Stimulated activated CD8-positive, alpha-beta memory T cell treated with anti-CD3 and anti-CD28 coated beads, Interleukin-7, amount 100 ng/mL, for 4 hours (primary cell): ENCODE measurements at places on chromosomes 2 and 18.

- no peak for DNase-seq
Observed at GRCh38 chr2:113200236-113200635, 26.5 kb downstream of the PSD4 start.

DNA sequence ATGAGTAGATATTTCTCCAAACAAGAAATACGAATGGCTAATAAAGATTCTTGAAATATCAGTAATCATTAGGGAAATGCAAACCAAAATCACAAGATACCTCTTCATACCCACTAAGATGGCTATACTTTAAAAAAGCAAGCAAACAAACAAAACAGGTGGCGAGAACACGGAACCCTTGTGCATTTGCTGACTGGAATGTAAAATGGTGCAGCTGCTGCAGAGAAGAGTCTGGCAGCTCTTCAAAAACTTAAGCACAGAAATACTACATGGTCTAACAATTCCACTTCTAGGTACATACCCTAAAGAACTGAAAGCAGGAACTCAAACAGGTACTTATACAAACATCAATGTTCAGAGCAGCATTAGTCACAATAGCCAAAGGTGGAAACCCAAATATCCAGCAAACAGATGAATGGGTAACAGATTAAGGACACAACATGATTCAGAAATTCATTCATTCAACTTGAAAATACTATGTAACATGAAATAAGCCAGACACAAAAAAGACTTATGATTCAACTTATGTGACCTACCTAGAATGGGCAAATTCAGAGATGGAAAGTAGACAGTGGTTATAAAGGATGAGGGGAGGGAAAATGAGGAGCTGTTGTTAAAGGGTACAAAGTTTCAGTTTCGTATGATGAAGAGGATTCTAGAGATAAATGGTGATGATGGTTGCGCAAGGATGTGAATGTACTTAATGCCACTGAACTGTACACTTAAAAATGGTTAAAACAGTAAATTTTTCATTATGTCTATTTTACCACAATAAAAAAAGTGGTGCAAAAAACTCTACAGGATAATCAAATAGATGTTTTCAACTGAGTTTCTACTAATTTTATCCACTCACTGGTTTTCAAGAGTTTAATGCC lies 26.9 kb upstream of the GPR75 start:
- DNase-seq, result no peak

DNA sequence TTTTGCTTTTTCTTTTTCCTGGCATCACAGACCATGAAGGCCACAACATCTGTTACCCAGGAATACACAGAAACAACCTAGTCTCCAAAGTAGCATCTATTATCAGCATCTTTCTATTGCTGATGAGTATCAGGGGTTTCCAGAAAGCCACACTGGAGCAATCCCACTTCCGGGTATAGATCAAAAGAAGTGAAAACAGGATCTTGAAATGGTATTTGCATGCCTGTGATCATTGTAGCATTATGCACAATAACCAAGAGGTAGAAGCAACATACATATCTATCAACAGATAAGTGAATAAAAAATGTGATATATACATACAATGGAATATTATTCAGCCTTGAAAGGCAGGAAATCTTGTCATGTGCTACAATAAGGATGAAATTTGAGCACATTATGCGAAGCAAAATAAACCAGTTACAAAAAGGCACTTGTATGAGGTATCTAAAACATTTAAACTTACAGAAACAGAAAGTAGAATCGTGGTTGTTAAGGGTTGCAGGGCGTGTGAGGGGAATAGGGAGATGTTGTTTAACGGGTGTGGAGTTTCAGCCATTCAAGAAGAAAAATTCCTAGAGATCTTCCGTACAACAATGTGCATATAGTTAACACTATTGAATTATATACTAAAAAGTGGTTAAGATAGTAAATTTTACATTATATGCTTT lies 115.1 kb downstream of the KCNE4 start:
- DNase-seq, result no peak

GRCh38 chr2:113741091-113741490 lies 15.4 kb downstream of the SLC35F5 start:
- DNase-seq, result no peak

GRCh38 chr2:175431101-175431946 lies 249.8 kb upstream of the ATP5MC3 start:
- DNase-seq, result no peak

DNA sequence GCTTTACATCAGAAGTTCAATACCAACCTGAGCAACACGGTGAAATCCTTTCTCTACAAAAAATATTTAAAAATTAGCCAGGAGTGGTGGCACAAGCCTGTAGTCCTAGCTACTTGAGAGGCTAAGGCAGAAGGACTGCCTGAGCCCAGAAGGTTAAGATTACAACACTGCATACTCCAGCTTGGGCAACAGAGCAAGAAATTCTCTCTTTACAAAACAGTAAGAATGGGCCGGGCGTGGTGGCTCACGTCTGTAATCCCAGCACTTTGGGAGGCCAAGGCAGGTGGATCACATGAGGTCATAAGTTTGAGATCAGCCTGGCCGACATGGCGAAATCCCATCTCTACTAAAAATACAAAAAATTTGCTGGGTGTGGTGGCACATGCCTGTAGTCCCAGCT lies 113.2 kb downstream of the USP34 start:
- no peak for DNase-seq

DNA sequence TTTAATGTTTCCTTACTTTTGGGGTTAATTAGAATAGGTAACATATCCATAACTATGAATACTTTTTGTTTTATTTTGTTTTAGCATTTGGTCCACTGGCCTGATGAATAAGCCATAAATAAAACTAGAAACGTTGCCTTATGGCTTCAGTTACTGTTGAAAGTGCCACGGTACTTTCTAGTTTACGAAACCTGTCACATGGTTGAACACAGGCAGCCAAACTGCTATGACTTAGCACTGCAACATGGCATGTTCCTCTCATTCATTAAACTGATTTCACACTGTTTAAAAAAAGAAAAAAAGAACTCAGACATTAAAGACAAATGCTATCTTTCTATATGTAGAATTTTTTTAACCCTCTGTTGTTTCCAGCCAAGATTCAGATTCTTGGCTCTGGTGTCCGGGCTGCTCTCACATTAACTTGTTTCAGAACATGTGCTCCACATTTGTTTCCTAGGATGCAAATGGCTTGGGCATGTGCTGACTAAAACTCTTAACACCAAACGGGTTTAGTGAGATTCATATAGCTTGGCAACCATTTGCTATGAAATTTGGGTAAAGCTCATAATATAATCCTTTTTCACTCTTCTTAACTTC lies 323.9 kb upstream of the RND3 start:
- DNase-seq, result no peak

GRCh38 chr2:177053038-177053437 lies 159.6 kb upstream of the HNRNPA3 start:
- no peak for DNase-seq

DNA sequence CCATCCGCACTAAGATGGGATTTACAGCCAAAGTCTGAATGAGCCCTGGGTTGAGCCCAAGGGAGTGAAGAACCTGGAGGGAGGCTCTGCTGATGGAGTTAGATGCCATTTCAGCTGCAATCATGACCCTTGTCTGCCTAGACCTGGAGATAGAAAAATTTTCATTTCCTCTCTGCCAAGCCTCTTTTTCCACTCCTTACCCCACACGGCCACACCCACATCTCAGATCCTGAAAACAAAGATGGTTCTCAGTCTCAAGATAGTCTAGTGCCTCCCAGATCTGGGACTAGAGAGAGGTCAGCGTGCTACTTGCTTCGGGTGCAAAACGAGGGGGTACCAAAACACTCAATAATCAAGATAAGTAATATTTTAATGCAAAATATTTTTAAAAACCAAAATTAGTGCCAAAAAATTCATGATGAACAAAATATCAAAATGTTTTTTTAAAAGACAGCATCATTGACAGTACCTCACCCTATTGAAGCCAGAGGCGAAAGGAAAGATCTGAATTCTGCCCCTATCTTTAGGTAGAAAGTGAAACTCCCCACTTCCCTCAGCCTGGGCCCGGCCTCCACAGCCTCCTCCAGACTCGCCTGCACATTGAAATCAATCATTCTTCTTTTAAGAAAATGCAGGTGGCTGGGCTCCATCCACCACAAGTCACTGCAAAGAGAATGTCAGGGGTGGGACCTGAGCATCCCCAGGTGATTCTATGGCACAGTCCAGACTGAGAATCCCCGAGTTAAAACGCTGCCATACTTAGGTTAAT lies 57.8 kb upstream of the GPR45 start:
- no peak for DNase-seq

- DNase-seq, result no peak
Observed at GRCh38 chr18:26556573-26556972, 8.2 kb upstream of the KCTD1 start.

DNA sequence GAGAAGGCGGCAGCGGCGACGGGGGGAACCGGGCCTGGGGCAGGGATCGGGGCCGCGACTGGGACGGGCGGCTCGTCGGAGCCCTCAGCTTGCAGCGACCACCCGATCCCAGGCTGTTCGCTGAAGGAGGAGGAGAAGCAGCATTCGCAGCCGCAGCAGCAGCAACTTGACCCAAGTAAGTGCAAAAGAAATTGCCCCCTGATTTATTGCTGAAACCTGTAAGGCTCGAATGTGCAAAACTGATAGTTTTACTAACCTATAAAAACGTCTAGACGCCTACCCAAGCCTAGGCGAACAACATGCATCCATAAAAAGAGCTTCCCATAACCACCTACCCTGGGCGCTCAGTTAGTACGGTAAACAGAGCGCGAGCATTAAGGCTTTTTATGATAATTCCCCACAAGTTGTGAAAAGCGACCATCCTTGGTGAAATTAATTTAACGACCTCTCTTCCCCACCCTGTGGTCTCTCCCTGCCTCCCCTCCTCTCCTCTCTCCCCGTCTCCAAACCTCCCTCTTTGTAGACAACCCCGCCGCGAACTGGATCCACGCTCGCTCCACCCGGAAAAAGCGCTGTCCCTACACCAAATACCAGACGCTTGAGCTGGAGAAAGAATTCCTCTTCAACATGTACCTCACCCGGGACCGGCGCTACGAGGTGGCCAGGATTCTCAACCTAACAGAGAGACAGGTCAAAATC lies 1.0 kb downstream of the HOXD9 start:
- DNase-seq, result no peak

- DNase-seq, result no peak
Observed at GRCh38 chr2:23320058-23320457, 64.9 kb upstream of the KLHL29 start.

- no peak for DNase-seq
Observed at GRCh38 chr18:22829781-22830180, 103.3 kb upstream of the RBBP8 start.

GRCh38 chr18:7778181-7778580 lies 211.1 kb downstream of the PTPRM start:
- DNase-seq, result no peak

DNA sequence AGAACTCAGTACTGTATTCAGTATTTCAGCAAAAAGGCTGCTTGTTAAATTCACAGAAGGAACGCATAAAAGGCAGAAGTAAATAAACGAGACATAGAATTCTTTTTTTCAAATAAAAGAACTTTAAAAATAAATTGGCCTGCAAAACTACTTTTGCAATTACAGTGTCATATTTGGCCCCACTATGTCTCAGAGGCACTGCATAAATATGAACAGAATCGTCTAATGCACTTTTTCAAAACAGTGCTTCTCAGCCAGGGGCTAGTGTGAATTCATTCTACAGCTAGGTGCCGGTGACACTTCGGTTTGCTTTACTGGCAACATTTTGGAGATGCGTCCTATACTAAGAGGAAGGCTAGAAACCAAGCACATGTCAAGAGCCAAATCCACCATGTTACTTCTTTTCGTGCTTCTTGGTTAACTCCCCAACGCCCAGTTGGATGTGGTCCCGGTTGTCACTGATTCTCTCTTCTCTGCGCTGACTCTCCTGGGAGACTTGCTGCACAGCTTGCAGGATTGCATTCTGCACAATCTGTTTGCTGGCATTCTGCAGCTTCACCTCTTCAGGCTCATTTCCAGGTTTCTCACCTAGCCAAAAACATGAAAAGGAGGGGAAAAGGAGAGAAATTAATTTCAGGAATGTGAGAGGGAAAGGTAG lies 51.8 kb downstream of the AKAIN1 start:
- DNase-seq, result no peak

GRCh38 chr2:46955764-46956163 lies 40.2 kb upstream of the MCFD2 start:
- no peak for DNase-seq

DNA sequence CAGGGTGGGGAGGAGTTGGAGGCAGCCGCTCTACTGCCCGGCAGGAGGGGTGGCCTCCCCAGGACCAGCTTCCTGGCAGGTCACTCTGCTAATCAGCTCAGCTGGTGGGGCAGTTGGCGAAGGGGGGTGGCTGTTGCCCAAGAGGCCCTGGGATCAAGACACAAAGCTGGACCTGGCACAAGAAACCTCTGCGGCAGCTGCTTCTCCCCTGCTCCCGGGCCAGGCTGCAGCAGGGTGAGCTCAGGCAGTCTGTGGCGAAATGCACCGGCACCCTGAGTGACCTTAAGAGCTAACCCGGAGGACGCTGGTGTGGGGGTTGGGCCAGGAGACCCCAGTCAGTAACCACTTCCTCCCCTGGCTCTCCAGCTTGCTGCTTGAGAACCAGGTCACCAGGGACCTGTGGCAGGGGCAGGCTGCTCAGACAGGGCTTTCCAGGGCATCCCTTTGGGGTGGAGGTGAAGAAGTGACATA lies 31.1 kb downstream of the TOGARAM2 start:
- DNase-seq, result peak; percentile 40

DNA sequence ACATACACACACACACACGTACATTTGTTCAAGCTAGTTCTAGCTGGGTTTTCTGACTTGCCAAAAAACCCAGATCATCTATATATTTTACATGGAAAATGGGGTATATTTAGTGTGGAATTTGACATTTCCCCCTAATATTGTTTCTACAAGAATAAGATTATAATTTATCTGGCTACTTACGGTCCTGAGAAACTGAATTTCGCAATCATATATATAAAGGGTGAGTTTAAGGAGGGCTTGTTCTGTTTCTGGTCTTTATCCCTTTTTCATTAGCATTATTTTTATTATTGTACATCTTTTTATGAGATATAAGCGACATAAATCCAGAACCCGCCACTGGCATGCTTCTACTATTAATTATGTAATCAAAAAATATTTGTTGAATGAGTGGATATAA lies 528.9 kb downstream of the TMX3 start:
- no peak for DNase-seq

- no peak for DNase-seq
Observed at GRCh38 chr2:210452194-210452593, 24.4 kb downstream of the LANCL1 start.

DNA sequence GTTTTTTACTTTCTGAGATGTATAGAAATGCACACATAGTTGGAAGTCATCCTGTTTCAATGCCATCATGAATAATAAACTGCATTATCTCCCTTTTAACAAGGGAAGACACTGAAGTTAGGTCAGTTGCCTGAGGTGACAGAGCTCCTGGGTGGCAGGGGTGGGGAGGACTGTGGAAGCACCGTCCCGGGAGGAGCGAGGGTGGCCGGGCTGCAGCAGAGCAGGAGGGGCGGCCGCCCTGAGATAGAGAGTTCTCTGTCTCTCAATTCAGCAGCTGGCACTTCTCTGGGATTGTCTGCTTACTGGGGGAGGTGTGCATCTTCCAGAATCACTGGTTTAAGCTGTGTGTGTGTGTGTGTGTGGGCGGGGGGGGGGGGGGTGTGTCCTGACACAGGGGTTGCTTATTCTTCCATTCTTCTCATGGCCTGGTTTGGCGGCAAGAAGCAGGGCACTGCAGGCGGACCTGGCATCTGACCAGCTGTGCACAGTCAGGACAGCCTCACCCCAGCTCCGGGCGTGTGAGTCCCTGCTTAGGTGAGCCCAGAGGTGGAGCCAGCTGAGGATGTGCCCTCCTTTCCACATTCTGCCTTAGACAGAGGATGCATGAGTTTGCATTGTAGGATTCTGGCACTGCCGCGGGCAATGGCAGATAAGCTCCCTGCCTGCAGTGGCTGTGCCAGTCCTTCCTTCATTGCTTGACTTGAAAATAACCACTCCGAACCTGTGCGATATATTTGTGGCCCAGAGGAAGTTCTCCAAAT lies 40.4 kb downstream of the VWA3B start:
- DNase-seq, result no peak
